ENCODE measurements at places on chromosomes 7 and 10. TPM values are rescaled to one million over a fixed set of nuclear protein-coding genes. Genes with fewer than 3 reads are reported as not detected.

CYP3A7 gene
- 0.22 TPM for total RNA-seq

DNA sequence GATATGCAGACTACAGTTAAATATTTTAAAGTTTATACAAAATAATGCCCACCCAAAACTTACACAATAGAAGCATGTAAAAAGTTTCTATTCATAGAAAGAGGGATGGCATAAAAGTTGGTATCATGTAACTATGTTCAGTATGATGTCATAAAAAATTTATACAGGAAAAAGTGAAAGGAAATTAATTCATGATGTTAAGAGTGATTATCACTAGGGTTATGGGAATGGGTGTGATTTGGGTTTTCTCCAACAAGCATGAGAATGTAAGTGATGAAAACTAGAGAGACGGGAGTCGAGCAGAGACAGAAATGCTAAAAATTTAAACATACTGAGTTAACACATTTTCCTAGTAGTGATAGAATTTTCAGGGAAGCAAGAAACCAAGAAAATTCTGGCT, 52.7 kb downstream of the GDI2 start:
- H3K36me3 ChIP-seq = peaks cover 89% of the 10 kb centered on the region
- no peak overlapping the region for H3K4me3 ChIP-seq
- no peaks in the 10 kb centered on the region for H3K27me3 ChIP-seq
- H3K27ac ChIP-seq = no peak overlapping the region
- no peaks in the 10 kb centered on the region for H3K4me1 ChIP-seq

- no peaks in the 10 kb centered on the region for H3K4me1 ChIP-seq
- no peak for DNase-seq
- no peak overlapping the region for H3K27ac ChIP-seq
- no peak overlapping the region for H3K4me3 ChIP-seq
- H3K36me3 ChIP-seq = no peaks in the 10 kb centered on the region
Measured at GRCh38 chr10:64209561-64209960, 688.4 kb downstream of the REEP3 start.

DNA sequence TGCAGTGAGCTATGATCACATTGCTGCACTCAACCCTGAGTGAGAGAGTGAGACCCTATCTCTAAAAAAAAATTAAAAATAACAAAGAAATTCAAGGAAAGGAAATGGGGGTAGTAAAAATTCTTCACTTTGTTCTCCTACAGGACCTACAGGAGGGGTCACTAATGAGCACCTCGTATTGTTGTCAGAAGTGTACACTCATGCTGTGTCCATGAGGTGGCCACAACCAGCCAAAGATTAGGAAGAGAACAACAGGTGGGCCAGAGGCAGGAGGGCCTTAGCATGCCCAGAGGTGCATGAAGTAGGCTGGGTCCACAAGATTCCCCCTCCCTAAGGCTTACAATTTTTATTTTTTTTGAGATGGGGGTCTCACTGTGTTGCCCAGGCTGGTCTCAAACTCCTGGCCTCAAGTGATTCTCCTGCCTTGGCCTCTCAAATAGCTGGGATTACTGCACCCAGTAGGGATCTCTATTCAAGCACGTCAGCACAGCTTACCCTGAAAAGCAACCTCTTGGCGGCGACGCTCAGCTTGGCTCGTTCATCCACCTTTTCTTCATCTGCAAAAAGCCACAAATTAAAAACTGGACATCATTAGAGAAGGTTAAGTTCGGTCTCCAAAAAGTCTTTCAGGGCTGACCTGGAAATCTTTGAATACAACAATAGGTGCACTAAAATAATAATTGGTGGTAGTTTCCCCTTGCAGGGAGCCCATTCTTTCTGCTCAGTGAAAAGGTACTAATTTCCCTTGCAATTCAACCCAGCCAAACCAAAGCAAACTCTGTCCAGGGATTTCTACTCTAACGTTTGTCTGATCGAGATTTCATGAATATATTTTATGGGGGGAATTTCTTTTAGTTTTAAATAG, 104.4 kb downstream of the SVIL start:
- H3K27ac ChIP-seq = no peak overlapping the region
- no peak overlapping the region for H3K4me3 ChIP-seq
- H3K36me3 ChIP-seq = no peaks in the 10 kb centered on the region
- H3K4me1 ChIP-seq = no peaks in the 10 kb centered on the region
- no peaks in the 10 kb centered on the region for H3K27me3 ChIP-seq
- DNase-seq = no peak

GRCh38 chr10:48681740-48682139, 2.9 kb upstream of the WDFY4 start:
- H3K4me1 ChIP-seq = no peaks in the 10 kb centered on the region
- DNase-seq = no peak
- no peak overlapping the region for H3K4me3 ChIP-seq
- H3K27me3 ChIP-seq = no peaks in the 10 kb centered on the region
- no peak overlapping the region for H3K27ac ChIP-seq

DNA sequence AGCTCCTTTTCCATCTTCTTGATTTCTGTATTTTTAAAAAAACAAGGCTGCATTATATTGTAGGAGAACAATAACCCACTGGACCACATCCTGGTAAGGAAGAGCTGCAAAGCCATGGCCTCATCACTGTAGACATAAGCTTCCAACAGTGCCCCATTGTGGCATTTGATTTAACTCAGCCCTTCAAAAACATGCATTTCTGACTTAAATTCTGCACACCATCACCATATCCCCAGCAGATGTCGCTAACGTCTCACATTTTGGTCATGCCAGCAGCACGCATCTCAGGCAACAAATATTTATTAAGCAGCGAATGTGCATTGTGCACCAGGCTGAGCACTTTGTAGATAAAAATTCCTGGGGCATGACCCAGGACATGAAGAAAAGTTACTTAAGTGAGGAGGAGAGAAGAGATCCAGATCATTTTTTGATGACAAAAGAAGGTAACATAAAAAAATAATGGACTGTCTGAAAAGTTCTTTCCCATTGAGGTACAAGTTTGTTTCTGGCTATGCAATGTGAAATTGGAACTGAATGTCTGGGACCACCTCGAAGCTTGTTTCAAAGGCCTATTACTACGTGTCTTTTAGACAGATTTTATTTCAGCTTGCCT, 164.6 kb upstream of the CDCA7L start:
- H3K27ac ChIP-seq = no peak overlapping the region
- peak; percentile 88 for DNase-seq
- H3K27me3 ChIP-seq = no peaks in the 10 kb centered on the region
- no peaks in the 10 kb centered on the region for H3K36me3 ChIP-seq

CYP51A1 gene
- total RNA-seq = 53.8 TPM

- no peaks in the 10 kb centered on the region for H3K4me1 ChIP-seq
- no peak overlapping the region for H3K27ac ChIP-seq
- no peaks in the 10 kb centered on the region for H3K36me3 ChIP-seq
- no peaks in the 10 kb centered on the region for H3K27me3 ChIP-seq
- H3K4me3 ChIP-seq = no peak overlapping the region
Measured at GRCh38 chr7:156819733-156820295, 73.2 kb downstream of the LMBR1 start.

- no peak overlapping the region for H3K4me3 ChIP-seq
- DNase-seq = no peak
- H3K36me3 ChIP-seq = no peaks in the 10 kb centered on the region
- no peaks in the 10 kb centered on the region for H3K4me1 ChIP-seq
- peak overlapping the region; percentile 53 for H3K27ac ChIP-seq
- no peaks in the 10 kb centered on the region for H3K27me3 ChIP-seq
Measured at GRCh38 chr10:30911303-30911863, 120.3 kb downstream of the ZNF438 start.

DNA sequence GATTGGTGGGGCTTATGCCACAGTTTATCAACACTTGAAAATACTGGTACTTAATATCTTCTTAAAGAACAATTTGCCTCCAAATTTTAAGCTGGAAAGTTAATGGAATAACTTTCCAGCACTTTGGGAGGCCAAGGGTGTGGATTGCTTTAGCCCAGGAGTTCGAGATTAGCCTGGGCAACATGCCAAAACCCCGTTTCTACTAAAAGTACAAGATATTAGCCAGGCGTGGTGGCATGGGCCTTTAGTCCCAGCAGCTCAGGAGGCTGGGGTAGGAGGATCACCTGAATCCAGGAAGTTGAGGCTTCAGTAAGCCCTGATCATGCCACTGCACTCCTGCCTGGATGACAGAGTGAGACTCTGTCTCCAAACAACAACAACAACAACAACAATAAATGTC, 56.0 kb downstream of the PRF1 start:
- no peak overlapping the region for H3K4me3 ChIP-seq
- DNase-seq = no peak
- no peaks in the 10 kb centered on the region for H3K36me3 ChIP-seq
- H3K27ac ChIP-seq = no peak overlapping the region
- H3K27me3 ChIP-seq = no peaks in the 10 kb centered on the region

- H3K4me3 ChIP-seq = no peak overlapping the region
- H3K36me3 ChIP-seq = no peaks in the 10 kb centered on the region
- no peak overlapping the region for H3K27ac ChIP-seq
- H3K4me1 ChIP-seq = no peaks in the 10 kb centered on the region
Measured at GRCh38 chr10:119613741-119614140, 17.0 kb upstream of the TIAL1 start.

DNA sequence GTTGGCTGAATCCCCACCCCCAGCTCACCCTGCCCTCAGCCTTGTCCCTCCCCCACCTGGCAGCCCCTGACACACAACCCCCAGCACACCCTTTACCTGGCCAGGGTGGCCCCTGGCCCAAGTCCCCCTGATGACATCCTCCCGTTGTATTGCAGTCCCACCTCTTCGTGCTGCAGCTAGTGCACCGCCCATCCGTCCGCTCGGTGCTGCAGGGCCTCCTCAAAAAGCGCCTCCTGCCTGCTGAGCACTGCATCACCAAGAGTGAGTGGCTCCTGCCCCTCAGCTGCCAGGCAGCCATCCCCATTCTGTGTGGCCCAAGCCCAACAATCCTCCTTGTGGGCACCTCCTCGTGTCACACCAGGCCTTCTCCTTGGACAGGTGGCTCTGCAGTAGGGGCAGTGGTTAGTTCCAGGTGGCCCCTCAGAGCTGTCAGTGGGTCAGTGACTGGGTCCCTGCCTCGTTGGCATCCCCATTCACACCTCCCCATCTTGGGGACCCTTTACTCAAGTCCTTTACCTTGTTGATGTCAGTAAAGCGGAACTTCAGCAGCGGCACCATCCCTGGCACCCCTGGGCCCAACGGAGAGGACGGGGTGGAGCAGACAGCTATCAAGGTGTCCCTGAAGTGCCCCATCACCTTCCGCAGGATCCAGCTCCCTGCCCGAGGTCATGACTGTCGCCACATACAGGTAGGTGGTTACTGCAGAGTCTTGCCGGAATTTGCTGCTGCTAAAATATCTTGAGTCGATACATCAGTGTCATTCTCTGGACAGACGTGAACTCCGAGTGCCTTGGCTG, 14.3 kb downstream of the ZMIZ2 start:
- peaks cover 19% of the 10 kb centered on the region for H3K4me1 ChIP-seq
- peak overlapping the region; percentile 51 for H3K27ac ChIP-seq
- no peaks in the 10 kb centered on the region for H3K27me3 ChIP-seq
- H3K36me3 ChIP-seq = peaks cover 12% of the 10 kb centered on the region
- no peak overlapping the region for H3K4me3 ChIP-seq

DNA sequence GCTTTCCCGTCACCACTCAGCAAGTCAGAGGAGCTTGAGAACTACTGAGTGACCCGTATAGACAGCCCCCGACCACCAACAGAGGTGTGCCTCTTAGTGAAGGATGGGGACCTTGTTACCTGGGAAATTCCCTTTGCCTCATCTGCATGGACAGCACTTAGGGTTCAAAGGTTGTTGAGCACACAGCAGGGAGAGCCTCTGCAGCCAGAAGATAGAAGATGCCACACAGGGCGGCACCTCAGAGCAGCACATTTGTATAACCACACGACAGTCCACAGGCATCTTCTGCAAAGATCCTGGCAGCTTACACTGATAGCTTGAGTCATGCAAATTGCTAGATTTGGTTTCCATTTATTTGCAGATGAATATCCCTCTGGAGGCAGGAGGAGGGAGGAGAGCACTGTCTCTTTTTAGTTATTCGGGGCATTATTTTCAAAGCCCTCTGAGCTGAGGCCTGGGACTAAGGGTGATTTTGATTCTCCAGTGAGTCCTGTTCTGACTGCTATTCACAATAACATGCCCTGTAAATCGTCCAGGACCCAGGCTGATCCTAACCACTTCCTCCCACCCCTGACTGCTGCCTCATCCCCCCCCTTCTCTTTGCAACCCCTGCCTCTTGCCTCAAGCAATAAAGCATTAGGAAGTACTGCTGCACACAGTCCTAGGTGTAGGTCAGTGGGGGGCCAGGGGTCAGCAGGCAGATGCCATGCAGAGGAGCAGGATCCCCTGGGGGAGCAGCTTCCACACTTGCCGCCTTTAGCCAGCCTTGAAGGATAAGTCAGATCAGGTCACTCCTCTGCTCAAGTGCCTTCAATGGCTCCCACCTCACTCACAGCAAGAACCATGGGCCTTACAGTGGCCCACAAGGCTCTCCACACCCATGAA, 24.6 kb upstream of the INMT start:
- H3K27me3 ChIP-seq = no peaks in the 10 kb centered on the region
- no peaks in the 10 kb centered on the region for H3K4me1 ChIP-seq
- no peaks in the 10 kb centered on the region for H3K36me3 ChIP-seq

GHRHR gene
- not detected for total RNA-seq

GRCh38 chr7:90841759-90842429, 245.8 kb downstream of the CDK14 start:
- no peak for DNase-seq
- H3K36me3 ChIP-seq = no peaks in the 10 kb centered on the region
- no peaks in the 10 kb centered on the region for H3K27me3 ChIP-seq
- no peaks in the 10 kb centered on the region for H3K4me1 ChIP-seq
- no peak overlapping the region for H3K4me3 ChIP-seq
- no peak overlapping the region for H3K27ac ChIP-seq

CUBN gene
- total RNA-seq = 9.2 TPM

FRA10AC1 gene
- 15.5 TPM for total RNA-seq

- no peaks in the 10 kb centered on the region for H3K27me3 ChIP-seq
- no peaks in the 10 kb centered on the region for H3K36me3 ChIP-seq
- no peak overlapping the region for H3K4me3 ChIP-seq
Measured at GRCh38 chr10:66819691-66820090, 106.1 kb upstream of the LRRTM3 start.

- H3K27ac ChIP-seq = peak overlapping the region; percentile 83
- peak overlapping the region; percentile 60 for H3K4me3 ChIP-seq
- H3K4me1 ChIP-seq = peaks cover 15% of the 10 kb centered on the region
- H3K36me3 ChIP-seq = no peaks in the 10 kb centered on the region
- no peak for DNase-seq
Measured at GRCh38 chr7:43729924-43730248, 563 bp upstream of the COA1 start.

DNA sequence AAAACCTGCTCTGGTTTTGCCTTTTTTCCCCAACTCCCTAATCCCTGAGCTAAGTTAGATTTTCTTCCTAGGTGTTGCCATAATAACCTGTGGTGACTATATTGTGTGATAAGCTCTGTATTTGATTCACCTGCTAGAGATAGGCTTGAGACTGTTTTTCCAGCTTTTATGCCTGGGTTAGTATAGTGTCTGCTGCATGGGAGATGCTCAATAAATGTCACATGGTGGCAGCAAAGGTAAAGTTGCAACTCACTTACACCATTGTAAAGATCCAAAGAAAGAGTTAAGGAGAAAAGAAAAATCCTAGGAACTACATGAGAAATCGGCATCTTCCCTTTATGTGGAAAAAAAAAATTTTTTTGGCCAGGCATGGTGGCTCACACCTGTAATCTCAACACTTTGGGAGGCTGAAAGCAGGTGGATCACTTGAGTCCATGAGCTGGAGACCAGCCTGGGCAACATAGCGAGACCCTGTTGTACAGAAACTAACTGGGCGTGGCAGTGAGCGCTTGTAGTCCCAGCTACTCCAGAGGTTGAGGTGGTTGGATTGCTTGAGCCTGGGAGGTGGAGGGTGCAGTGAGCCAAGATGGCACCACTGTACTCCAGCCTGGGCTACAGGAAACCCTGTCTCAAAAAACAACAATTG, 3.7 kb downstream of the CCNJ start:
- no peak overlapping the region for H3K27ac ChIP-seq
- no peaks in the 10 kb centered on the region for H3K36me3 ChIP-seq
- H3K27me3 ChIP-seq = no peaks in the 10 kb centered on the region
- H3K4me3 ChIP-seq = no peak overlapping the region

Measured in tibial nerve (tissue), 4 donors.